ENCODE measurements at places on chromosomes 16 and 17. TPM values are rescaled to one million over a fixed set of nuclear protein-coding genes. Genes with fewer than 3 reads are reported as not detected.

- DNase-seq, result no peak
Measured at GRCh38 chr17:36942631-36943125, 5.4 kb downstream of the LHX1 start.

DNA sequence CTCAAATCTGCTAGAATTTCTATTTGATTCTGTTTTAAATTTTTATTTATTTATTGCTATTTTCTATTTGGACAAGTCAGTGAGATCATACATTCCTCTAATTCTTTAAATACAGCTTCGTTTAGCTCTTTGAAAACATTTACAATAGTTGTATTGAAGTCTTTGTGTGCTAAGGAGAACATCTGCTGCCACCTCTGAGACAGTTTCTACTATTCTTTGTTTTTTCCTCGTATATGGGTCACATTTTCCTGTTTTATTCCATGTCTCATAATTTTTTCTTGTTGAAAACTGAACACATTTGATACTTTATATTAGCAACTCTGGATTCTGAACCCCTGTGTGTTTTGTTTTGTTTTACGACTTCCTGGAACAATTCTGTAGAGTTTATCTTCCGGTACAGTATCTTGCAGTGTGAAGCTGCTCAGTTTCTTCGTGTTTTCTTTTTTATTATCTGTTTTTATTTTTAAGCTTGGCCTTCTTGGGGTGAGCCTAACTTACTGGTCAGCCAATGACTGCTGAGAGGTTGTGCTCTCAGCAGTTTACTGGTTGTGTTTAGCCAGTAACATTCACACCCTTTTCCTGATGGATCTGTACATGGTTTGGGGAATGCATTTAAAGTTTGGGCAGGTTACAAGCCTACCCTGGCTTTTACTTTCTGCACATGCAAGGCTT lies 99.0 kb downstream of the CA4 start:
- peak; percentile 35 for DNase-seq

GRCh38 chr17:78748048-78748729 lies 33.9 kb downstream of the CYTH1 start:
- no peak for DNase-seq

DNA sequence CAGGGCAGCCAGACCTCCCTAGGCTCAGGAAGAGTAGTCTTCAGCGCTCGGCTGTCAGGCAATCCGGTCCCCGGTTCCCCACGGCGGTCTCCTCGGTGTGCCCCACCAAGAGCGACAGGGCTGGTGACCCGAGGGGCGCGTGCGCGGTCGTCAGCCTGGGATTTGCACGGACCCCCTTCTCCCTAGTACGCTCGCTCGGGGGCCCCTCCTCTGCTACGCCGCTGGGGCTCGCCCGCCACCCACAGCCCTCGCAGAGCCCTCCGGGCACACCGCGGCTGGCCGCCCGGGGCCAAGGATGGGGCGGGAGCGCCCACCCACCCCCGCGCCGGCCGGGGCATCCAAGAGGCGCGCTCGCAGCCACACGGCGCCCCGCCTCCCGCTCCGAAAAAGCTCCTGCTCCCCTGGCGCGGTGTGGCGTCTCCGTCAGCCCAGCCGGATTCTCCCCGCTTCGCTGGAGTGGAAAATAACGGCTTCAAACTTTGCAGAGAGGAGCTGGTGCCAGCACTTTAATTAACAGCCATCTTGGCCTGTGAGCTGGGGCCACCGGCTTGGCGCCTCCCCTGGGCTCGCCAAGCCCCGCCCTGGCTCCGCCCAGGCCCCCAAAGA lies 2.1 kb upstream of the C1QL1 start:
- peak; percentile 29 for DNase-seq

DNA sequence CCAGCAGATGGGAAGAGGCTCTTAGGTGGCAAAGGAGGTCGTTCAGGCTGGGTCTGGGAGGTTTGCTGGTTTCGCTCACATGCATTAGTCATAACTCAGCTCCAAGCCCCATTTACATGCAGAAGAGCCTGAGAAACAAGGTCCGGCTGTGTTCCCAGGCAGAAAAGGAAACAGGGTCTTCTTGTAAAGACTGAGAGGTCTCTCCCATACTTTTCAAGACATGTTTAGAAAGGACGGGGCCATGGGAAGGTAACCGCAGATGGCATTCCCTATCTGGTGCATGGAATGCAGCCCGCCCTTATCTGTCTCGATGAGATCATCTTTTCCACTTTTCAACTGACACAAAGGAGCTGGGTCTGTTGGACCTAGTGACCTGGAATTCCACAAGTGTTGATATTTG lies 389.0 kb upstream of the CDH11 start:
- no peak for DNase-seq

VAT1L gene
- total RNA-seq, result 1.4 TPM

PAQR4 gene
- total RNA-seq, result 9.4 TPM

SPN gene
- not detected for total RNA-seq

PABPN1L gene
- total RNA-seq, result not detected

POLR2A gene
- total RNA-seq, result 81.2 TPM

HNF1B gene
- 0.34 TPM for total RNA-seq

All from dermis blood vessel endothelial cell (primary cell).